ENCODE measurements at places on chromosomes 3 and 15.

- DNase-seq: no peak
Measured at GRCh38 chr3:120040813-120041377, 53.4 kb downstream of the GSK3B start.

GRCh38 chr3:87420171-87420570 is 143.8 kb upstream of the POU1F1 start:
- no peak for DNase-seq

DNA sequence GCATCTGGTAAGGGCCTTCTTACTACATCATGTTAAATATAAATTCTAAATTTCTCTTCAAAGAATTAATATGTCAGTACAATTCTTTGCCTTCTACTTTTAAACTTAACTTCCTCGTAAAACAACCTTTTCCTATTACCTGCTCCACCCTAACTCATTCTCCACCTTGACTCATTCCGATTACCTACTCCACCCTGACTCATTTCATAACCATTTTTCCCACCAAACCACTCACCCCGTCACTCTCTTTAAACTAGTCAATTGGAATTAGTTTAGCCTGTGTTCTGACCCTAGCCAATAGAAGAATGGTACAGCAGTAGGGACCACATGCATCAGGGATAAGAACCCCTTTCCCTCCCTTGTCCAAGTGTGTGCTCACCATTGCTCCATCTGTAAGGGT is 65.6 kb downstream of the PLSCR2 start:
- no peak for DNase-seq

GRCh38 chr3:25117005-25117593 is 311.0 kb upstream of the RARB start:
- DNase-seq: no peak

GRCh38 chr15:34987609-34988026 is 469 bp downstream of the ZNF770 start:
- DNase-seq: no peak

GRCh38 chr3:49017971-49018706 is at the start of gene DALRD3:
Gene DALRD3, minus strand, starts transcription at chr3:49018580. Its CDS starts 16 bp downstream, at chr3:49018564.
- no peak for DNase-seq

- DNase-seq: no peak
Measured at GRCh38 chr15:39736412-39737195, 46.0 kb downstream of the FSIP1 start.

- no peak for DNase-seq
Measured at GRCh38 chr15:66931768-66932633, 133.4 kb upstream of the SMAD3 start.

GRCh38 chr3:133776794-133777438 is 28.7 kb upstream of the SRPRB start:
- DNase-seq: no peak

DNA sequence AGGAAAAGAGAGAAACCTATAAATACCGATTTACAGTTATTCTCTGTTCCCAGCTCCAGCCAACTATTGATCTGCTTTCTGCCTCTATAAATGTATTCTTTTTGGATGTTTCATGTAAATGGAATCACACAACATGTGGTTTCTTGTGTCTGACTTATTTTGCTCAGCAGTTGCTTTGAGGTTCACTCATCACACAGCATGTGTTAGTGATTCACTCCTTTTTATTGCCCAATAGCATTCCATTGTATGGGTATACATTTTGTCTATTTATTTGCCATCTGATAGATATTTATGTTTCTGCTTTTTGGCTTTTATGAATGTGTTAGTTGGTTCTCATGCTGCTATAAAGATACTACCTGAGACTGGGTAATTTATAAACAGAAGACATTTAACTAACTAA is 23.6 kb downstream of the CCR1 start:
- DNase-seq: peak; percentile 22

DNA sequence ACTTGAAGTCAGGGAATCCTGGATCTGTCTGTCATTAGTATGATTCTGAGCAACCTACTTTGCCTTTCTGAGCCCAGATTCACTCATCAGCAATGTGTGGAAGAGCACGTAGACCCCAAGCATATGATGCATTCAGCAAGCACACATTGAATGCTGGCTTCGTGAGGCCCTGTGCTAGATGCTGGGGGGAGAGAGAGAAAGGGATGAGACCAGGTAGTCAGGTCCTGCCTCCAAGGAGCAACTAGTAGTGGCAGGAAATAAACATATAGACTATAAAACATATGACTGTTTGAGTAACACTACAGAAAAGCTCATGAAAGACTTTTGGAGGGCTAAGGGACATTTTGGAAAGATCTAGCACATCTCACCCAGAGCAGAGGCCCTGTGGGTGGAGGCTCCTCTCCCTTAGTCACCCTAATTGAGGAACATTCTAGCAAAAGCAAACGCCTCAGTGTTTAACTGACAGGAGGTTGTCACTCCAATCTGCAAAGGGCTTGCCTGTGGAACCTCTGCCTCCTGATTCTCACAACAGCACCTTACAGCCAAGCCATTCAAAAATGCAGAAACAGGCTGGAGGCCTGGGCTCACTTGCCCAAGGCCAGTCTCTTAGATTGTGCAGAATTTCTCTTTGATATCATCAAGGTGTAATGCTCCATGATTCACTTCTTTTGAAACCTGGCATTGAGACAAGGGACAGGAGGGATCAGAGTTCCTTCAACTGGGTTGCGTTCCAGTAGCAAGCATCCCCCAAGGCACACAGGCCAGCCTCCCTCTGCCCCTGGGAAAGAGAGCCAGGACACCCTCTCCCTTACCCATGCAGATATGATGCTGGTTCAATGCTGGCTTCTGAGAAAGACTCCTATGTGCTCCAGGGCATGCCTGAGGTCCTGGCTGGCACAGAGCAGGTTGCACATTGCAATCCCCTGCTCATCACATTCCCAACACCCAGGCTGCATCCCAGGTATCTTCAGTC is 26.1 kb downstream of the STARD5 start:
- DNase-seq: no peak

DNA sequence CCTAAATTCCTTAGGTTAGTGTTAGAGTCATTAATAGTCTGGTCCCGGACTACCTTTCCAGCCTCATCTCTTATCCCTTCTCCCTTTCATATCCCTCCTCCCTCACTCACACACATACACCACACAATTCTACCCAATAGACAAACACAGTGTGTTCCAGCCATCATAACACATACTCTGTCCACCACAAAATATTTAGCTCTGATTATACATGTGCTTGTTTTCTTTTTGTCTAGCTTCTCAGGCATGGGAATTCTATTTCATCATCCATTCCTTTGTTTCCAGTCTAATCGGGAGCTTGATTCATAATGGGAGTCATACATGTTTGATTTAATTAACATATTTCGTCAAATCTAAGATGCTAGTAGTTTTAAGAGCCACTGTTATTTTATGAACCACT is 161.8 kb upstream of the BFSP2 start:
- DNase-seq: no peak

DNA sequence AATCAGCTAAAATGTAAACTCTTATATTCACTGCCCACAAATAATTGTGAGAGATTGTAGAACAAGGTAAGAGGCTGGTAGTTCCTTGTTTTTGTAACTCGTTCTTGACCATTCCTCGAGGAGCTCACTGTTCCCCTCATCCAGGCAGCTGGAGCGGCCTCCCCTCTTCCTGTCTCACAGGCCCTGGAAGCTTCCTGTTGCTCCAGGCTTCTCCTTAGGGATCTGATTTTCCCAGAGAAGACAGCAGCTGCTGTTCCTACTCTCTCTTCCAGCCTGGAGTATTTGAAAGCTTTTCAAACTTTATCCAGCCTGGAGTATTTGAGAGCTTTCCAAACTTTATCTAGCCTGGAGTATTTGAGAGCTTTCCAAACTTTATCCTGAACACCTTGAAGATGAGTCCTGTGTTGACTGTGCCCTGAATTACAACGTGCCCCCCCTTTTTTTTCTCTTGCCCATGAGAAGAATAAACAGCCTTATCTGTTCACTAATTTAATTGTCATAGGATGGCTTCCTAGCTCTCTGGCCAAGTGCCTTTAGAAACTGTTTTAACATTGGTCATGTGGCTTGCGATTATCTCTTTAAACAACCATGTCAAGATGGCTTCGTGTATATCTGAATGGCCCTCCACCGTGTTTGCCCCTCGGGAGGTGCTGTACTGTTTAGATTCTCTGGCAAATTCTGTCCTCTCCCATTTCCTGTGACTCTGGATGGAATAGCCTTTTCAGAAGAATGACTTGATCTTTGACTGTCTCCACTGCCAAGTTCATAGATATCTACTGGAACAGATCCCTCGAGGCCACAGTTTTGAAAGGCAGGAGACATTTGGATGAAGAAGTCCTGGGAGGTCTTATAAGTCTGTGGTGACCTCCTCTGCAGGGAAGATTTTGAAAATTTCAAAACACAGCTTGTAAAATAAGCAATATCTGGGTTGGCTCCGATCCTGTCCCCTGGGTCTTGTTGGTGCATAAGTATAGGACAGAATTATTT is 4.8 kb downstream of the ADAMTSL3 start:
- DNase-seq: no peak

DNA sequence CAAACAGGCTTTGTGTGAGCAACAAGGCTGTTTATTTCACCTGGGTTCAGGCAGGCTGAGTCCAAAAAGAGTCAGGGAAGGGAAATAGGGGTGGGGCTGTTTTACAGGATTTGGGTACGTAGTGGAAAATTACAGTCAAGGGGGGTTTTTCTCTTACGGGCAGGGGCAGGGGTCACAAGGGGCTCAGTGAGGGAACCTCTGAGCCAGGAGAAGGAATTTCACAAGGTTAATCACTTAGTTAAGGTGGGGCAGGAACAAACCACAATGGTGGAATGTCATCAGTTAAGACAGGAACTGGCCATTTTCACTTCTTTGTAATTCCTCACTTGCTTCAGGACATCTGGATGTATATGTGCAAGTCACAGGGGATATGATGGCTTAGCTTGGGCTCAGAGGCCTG is 1592.8 kb upstream of the GBE1 start:
- no peak for DNase-seq

DNA sequence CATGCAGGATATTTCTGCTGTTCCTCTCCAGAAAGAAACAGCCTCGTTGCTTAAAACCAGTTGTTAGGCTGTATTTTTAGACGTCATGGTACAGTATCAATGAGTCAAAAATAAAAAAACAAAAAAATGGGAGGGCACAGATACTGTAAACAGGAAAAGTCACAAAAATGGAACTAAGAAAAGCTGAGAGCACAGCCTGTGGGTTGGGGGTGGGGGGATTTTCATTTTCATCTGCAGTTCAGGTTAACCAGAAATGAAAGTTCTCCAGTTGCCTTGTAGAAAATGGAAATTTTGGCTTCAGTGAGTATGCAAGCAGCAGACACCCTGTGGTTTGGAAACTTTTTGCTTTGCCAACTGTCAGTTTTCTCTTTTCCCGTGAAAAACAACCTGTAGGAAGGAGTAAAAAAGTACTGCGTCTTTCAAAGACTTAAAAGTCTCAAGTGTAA is 59.0 kb downstream of the FRMD4B start:
- no peak for DNase-seq

DNA sequence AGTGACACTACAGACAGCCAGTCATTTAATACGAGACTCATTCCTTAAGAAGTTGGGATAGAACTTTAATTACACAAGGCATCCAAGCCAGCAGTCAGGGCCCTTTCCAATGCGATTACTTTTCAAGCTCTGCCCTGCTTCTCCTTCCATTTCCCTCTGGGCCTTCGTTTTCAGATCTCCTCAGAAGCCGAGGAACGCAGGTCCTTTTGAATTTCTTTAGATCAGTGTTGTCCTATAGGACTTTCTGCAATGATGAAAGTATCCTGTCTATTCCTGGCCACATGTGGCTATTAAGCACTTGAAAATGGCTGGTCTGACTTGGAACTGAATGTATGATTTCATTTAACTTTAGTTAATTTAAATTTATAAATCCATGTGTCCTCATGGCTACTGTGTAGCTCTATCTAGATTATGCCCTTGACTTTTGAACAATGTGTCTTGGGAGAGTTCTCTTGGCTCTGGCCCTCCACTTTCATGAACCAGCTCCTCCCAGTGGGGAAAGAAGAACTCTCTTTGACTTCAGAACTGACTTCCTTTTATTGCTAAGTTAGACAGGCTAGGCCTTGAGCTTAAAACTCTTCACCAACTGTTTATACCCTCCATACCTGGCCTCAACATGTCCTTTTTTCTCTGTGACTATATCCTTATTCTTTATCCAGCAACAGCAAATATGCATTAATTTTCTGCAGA is 22.6 kb downstream of the TGFBR2 start:
- no peak for DNase-seq

DNA sequence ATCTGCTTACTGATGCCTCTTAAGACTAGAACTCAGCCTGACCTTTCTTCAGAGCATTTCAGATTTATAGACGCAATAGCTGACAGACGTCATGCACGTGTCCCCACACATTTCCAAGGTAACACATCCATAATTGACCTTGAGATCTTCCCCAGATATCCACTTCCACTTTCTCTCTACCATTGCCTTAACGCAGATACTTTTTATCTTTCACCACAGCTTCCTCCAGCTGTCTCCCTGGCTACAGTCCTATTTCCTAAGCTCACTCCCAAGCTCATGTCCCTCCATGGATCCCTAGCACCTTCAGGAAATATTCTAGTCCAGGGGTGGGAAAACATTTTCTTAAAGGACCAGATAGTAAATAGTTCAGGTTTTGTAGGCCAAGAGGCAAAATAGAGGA is 173.0 kb upstream of the MITF start:
- DNase-seq: no peak

- no peak for DNase-seq
Measured at GRCh38 chr3:150762662-150763121, 277 bp downstream of the SIAH2 start.

GRCh38 chr3:189165092-189165612 is 6.6 kb upstream of the TPRG1 start:
- DNase-seq: no peak

- no peak for DNase-seq
Measured at GRCh38 chr3:11152301-11152700, 2.0 kb upstream of the HRH1 start.

DNA sequence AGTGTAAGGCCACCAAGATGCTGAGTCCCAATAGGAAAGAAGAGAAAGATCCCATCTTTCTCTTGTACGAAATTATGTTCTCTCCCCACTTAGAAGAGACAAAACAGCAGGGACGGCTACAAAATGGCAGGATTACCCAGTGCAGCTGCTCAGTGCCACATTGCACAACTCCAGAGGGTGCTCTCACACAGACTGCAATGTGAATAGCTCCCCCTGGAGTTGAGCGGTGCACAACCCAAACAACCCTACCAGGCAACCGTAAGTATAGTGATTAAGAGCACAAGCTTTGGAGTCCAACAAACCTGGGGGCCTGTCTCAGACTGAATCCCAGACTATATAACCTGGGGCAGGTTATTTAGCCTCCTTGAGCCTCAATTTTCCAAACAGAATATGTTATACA is 3.1 kb upstream of the BHLHE40 start:
- no peak for DNase-seq

GRCh38 chr3:74518610-74519009 is 95.8 kb downstream of the CNTN3 start:
- DNase-seq: no peak

DNA sequence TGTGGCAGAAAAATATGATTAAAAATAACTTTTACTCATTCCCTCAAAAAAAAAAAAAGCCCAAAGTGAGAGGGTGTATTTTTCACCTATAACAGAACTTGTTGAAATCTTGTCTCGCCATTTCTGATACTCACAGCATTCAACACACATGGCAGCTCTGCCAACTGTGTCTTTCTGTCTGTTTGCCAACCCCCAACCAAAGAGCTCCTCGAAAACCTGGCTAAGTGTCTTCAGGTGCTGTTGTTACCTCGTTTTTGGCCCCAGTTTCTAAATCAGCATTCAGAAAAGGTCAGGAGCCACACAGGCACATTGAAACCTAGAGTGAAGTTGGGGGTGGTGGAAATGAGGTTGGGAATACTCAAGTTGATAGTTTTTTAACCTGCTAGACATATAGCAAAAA is 123.5 kb downstream of the TMEM108 start:
- no peak for DNase-seq
